Right cardiac atrium (tissue), 5 donors: ENCODE measurements at places on chromosomes 6 and 20.

DNA sequence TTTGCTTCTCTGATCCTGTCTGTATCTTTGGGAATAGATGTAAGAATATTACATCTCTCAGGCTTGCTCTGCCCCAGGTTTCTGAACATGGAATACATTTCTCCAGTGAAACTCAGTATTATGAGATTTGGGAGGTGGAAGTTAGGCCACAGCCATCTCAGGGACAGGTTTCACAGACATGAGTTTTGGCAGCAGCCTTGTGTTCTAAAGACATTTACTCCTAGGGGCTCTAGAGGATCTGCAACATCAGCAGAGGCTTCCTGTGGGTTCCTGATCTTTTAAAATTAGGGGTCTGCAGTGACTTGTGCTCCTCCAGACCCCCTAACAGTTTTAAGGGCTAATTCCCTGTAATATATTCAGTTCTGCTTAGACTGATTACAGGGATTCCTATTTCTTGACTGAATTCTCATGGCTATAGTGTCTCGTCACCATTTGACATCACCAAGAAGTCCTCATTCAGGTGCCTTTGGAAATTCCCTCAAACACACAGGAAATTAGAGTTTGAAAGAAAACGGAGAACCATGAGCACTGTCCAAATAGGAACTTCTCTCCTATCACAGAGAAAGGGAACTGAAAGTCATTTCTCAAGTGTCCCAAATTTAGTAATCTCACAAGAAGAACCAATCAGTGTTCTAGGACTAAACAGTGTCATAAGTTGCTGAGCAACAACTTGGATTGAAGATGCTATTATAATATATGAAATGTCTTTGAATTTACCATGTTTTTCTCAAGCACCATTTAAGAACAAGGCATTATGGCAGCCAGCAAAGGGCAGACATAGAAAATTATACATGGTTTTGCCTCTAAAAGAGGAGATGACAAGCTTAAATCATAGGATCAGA is 2.5 kb upstream of the HLA-DRA start:
- no peak for DNase-seq

DNA sequence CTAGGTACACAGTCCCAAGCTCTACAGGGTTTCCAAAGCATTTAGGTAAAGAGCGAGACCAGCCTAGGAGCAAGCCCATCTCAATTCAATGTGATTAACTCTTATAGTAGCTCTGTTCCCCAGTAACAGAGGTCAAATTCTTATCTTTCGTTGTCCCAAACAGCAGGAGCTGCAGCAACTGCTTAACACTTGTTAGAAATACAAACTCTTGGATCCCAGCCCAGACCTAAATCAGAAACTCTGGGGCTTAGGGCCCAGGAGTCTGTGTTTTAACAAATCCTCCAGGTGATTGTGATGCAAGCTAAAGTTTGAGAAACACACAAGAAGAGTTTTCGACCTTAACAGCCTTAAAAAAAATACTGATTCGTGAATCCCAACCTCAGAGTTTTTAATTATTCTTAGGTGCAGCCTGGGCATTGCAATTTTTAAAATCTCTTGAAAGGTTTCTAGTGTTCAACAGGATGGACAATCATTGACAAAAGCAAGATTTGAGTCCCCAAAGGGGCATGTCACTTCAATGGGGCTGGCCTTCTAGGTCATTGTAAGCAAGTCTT is 127.4 kb upstream of the HCRTR2 start:
- no peak for DNase-seq

DNA sequence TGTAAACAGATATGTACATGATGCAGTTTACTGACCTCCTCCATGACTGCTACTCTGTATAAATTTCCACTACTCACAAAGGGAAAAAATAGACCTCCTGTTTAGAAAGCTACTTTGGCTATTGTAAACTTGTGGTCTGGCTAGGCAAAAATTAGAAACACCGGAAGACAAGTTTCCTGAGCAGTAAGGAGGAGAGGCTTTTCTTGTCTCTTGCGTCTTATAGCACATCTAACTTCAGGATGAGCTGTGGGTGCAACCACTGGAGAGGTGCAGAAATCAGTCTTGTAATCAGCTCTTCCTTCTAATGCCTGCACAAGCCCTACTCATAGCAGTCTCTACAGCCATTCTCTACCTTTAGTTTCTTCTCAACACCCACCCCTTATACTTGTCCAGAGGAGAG is 296.5 kb upstream of the SLC35B3 start:
- no peak for DNase-seq

DNA sequence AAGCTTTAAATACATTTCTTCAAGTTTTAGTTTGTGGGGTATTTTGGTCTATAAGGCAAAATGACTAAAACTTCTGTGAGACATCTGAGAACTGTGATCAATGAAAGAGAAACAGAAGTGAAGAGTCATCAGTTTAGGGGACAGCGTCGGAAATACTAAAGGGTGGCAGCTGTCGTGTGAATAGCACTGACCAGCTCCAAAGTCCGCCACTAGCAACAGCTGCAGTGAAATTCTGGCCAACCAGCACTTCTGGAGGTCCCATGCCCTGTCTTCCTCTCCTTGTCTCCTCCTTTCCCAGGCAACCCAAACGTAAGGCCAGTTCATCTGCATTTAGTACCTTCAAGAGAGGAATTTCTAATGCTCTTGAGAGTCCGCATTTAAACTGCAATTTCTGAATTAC is 87.5 kb downstream of the DACT2 start:
- no peak for DNase-seq
